Neural crest cell (in vitro differentiated cells): ENCODE measurements at places on chromosomes 7 and 10.

- DNase-seq: no peak
Measured at GRCh38 chr10:20004087-20004523, 187.9 kb downstream of the PLXDC2 start.

GRCh38 chr10:67793313-67793712, 44.7 kb downstream of the DNAJC12 start:
- DNase-seq: no peak

GRCh38 chr10:6136215-6137201, 47.7 kb downstream of the RBM17 start:
- DNase-seq: no peak

GRCh38 chr10:5949009-5949759, 28.2 kb downstream of the IL15RA start:
- peak; percentile 38 for DNase-seq

- DNase-seq: no peak
Measured at GRCh38 chr7:155746188-155746587, 66.1 kb downstream of the SHH start.

GRCh38 chr7:1705856-1706255, 35.8 kb downstream of the ELFN1 start:
- no peak for DNase-seq

DNA sequence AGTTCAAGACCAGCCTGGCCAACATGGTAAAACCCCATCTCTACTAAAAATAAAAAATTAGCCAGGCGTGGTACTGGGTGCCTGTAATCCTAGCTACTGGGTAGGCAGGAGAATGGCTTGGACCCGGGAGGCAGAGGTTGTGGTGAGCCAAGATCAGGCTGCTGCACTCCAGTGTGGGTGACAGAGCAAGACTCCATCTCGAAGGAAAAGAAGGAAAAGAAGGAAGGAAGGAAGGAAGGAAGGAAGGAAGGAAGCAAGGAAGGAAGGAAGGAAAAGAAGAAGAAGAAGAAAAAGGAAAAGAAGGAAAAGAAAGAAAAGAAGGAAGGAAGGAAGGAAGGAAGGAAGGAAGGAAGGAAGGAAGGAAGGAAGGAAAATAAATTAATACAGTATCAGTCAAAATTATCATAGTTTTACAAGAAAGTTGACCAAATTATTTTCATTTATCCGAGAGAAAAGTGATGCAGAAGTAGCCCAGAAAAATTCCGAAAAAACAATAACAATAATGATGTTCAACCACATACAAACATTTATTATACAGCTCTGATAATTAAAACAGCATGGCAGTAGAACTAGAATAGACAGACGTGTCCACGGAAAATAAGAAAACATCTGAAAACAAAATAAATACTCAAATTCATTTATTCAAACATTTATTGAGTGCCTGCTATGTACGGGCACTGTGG, 292.4 kb upstream of the MKLN1 start:
- no peak for DNase-seq

GRCh38 chr7:99106821-99107241, 37.1 kb downstream of the SMURF1 start:
- no peak for DNase-seq

DNA sequence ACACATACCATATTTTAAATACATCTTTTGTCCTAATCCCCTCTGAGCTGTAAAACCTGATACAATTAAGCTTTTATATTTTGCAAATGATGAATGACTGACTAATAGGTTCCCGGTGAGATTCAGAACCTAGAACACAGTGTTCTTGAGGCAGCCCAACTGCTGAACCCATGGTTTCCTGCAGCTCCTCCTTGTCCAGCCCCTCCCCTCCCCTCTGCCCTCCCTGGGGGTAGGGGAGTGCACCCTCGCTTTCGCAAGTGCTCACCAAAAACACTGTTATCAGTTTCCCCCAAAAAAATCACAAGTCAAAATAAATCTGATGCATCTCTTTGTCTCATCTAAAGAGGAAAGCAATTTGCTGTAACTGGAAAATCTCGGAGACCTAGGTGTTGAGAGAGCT, 602.8 kb downstream of the KCNMA1 start:
- DNase-seq: no peak

DNA sequence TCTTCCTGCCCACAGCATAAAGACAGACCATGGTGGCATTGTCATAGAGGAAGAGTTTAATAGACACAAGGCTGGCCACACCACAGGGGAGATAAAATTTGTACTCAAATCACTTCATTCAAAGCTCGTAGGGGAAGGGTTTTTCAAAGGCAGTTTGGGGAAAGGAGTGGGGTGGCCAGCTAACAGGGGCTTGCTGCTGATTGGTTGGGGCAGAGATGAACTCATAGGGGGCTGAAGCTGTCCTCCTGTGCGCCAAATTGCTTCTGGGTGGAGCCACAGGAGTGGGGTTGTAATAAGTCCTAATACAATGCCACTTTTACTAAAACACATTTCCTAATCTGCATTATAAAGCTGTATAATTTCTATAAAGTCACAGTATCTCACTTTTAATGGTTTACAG, 22.5 kb downstream of the PDZD8 start:
- no peak for DNase-seq
